ENCODE measurements at places on chromosomes 1 and 21.

DNA sequence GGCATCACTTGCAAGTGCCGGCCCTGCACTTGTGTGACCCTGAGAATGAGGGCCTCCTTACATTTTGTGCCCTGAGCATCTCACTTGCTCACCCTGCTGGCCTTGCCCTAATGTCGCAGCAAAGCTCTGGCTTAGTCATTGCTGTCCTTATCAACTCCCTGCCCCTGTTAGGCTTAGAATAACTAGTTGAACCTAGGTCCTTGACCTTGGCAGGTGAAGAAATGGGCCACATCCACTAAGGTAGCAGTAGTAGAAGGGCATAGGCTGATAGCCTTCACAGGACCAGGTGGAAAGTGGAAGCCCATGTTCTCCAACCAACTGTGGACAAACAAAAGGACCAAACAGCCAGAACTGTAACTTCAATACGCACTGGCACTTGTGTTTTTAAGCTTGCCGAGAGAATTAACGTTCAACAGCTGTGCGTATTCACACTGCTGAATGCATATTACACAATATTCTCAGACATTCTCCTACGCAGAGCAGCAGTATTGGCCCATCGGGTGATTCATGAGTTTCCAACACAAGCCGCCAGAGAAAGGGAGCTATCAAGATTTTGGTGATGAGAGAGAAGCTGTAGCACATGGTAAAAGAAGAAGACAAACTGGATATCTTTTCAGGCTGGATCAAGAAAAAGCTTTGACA, 27.7 kb upstream of the PTGFRN start:
- DNase-seq, result peak; percentile 27

DNA sequence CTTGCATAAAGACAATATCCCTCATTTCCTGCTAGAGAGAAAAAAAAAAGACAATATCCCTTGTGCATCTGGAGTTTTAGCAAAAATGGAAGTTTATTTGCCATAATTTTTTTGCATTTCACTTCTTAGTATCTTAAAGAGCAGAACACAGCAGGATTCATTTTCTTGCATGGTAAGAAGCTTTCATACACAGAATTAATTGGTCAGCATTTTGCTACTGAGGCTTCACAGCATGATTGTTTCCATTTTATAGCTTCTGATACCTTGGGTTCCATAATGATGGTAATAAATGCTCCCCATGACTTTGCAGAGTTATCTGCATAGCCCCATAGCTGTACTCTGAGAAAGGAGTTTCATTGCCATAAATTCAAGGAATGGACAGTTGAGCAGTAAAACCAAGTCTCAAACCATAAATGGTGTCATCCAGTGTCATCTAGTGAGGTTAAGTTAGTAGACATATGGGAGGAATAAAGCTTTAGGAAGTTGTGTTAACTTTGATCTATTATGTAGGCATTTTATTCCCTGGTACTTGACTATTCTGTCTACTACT, 88.8 kb upstream of the PLD5 start:
- DNase-seq, result no peak

DNA sequence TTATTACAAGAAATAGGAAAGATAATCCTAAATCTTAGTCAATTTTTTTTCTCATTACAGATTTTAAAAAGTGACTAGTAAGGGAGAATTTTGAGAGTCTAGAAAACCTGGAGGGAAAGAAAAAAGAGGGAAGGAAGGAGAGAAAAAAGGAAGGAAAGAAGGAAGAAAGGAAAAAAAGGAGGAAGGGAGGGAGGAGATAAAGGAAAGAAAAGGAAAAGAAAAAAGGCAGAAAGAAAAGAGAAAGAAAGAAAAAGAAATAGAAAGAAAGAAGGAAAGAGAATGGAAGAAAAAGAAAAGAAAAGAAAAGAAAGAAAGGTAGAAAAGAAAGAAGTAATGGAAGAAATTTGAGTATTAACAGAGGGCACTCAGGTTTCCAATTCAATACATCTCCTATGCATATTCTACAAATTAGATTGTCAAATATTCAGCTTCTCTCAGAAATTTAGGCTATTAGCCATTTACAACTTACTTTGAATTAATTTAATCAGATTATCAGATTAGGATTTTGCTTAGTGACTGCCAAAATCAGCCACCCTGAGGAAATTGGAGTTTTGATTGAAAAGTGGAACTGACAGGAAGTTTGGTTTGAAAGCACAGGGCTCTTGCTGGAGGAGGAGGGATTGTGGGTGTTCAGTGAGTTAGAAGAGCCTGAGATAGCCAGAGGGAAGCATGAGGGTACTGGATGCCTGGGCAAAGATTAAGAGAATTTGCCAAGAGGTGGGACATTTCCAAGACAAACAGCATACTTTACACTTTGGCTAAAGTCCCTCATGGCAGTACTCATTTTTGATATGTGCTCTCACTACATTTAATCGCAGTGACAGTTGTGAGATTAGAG, 677.8 kb downstream of the USP25 start:
- no peak for DNase-seq

DNA sequence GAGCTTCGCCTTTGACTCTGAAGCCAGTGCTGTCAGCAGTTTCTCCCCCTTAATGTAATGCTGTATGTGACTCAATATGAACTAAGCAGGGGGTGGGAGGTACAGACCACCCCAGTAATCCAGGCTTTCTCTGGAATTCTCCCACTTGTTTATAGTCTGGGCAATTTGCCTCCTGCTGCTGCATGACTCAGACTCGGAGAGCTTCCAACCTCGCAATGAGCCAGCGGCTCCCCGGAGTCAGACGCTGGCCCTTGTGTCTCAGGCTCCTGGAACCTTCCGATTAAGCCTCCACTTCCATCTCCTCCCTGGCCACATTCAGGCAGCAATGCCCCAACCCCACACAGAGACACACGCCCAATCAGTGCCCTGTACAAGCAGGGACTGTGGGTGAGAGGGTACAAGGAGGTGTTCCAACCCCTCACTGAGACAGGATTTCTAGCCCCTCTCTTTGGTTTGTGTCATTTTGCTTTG, 471.7 kb upstream of the VAMP3 start:
- no peak for DNase-seq

DNA sequence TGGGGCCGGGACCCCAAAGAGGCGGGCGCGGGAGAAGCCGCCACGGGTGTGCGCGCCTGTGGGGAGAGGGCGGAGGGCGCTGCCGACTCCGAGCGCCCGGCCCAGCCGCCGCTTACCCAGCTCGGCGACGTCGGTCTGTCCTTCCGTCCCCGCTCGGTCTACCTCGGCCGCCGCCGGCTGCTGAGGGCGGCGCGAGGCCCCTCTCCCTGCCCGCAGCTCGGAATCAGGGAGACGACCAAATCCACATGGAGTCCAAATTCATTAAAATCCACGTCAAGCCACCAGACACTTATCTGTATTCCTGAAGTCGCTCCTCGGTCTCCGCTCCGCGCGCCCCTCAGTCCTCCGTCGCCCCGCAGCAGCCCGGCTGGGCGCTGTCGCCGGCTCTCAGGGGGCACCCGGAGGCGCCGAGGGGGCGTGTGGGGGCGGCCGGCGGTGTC, 637 bp downstream of the PLXNA2 start:
- no peak for DNase-seq

DNA sequence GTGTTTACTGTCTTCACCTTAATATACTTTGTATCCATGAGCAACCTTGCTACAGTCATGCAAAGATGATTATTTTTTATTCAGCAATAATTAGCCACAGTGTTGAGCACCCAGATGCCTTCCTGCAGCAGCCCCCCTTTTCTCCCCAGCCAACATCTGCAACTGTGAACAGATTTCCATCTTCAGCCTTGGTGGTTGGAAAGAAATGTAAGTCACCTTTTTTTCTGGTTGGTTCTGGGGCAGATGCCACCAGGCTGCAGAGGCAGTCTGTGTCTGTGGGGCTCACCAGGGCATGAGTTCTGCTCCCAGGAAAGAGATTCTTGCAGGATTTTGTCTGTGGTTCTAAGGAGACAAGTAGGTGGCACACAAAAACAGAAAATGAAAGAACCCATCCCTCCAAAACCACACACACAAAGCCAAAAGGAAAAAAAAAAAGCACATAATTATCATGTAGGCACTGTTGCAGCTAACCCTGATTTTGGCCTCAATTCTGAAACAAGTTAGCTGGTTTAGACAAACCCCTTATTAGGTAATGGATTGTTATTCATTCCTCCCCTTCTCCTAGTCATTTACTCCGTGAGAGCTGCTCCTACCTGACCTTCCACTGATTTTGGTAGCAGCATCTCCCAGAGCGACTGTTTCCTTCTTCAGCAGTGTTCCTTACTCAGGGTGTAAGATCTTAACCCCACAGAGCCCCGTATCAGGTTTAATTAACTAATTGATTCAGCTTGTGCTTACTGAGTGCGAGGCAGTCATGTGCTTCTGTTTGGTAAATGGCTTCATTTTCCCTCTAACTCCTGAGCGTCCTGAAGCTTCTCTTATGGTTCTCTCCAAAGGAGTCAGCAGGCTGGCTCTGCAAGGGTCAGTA, 36.5 kb downstream of the GALNT2 start:
- no peak for DNase-seq

DNA sequence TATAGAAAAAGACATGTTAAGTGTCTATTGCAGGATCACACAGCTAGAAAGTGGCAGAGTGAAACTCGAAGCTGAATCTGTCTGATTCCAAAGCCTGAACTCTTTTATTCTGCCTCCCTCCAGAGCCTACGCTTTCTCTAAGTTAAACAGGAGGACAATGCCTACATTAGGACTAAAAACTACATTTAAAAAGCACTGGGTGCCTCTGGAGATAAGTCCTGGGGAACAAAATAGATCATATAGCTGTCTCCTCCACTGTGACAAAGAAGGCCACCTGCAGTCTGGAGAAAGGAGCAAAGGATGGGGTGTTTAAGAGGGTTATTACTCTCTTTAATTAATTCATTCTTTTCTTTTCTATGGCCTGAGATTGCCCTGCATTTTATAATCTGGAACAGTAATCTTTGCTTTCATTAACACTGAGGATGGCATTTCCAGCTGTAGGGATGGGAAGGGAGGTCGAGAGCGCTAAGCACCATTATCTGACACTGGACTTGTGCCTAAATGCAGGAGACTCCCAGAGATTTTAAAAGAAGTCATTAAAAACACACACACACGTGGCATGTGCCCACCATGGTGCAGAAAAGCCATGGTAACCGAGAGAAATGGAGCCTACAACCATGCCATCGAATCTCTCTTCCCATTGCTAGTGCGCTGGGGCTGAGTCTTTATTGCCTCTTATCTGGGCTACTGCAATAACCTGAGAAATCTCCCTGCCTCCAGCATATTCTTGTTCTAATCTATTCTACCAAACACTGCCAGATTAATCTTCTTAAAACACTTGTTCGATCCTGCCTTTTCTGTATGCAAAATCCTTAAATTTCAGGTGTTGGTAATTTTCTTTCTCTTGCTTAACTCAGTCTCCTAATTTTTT, 92.2 kb downstream of the PLXNA2 start:
- no peak for DNase-seq

- no peak for DNase-seq
Observed at GRCh38 chr1:175885326-175885725, 141.9 kb upstream of the TNR start.

- no peak for DNase-seq
Observed at GRCh38 chr1:57450981-57451380, 27.1 kb upstream of the DAB1 start.

DNA sequence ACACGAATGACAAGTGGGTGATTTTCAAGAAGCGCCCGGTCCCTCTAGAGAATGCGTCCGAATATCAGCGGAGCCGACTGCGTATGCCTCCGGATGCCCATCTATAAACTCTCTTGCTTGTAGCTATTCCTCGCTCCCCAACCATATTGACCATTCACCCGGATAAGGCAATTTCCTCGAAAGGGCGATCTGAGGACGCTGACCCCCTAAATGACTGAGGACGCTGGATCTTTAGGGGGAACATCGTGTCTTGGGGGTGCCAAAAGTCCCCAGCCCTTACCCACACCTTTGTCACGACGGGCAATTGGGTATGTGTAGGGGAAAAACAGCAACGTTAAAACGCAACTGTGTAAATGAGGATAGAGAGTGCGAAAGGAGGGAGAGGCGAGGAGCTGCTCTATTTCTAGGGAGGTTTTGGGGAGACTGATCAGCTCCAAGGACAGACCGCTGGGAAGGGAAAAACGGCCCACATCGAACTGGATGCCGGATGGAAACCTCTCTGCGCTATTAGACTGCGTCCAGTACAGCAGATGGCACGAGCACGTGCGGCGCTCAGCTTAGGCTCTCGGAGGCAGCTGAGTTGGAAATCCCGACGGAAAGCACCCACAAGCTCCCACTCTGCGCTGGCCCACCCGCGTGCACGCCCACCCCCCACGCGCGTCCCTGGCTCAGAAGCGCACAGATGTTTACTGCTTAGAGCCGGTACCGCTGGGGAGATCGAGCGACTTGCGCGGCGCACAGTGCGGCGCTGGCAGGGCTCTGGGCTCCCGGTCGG, 2.9 kb upstream of the PRRX1 start:
- no peak for DNase-seq

GRCh38 chr1:188782220-188782841, 1695.3 kb downstream of the BRINP3 start:
- DNase-seq, result no peak

GRCh38 chr1:938088-938683, 14.5 kb downstream of the SAMD11 start:
- no peak for DNase-seq

- DNase-seq, result no peak
Observed at GRCh38 chr1:226226601-226227000, 3.1 kb downstream of the MIXL1 start.

GRCh38 chr1:115299266-115299665, 38.8 kb downstream of the NGF start:
- no peak for DNase-seq

DNA sequence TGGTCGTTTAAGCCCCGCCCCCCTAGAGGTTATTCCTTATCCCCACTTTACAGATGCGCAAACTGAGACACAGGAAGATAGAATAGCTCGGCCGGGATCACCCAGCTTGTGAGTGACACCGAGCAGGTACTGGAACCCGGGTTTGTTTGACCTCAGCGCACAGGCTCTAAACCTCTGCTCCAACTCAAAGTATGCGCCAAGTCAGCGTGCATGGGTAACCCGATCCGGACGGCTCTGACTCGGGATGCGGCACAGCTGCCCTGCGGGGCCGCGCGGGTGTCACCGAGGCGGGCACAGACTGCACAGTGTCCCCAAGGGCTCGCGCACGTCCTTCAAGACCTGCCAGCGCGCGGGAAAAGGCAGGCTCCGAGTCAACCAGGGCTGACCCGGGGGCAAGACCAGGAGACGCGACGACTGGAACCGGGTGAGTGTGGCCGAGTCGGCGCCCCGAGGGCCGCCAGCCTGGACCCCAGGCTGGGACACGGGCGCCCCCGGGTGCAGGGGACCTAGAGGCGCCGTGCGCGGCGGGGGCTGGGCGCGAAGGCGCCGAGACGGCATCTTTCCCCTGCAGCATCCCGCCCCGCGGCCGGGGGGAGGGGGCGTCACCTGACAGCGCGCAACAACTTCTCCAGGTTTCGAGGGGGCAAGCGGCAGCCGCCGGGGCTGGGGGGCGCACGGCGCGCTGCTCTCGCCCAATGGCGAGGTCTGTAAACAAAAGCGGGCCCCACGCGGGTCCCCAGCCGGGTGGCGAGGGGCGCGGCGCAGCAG, 101.9 kb upstream of the SOD1 start:
- no peak for DNase-seq

All from CD4-positive, alpha-beta T cell treated with Interleukin-1 beta for 1 hour (primary cell).